ENCODE measurements at places on chromosomes 2 and 18.

GRCh38 chr18:57267368-57267925, 84.9 kb upstream of the ST8SIA3 start:
- DNase-seq, result no peak

DNA sequence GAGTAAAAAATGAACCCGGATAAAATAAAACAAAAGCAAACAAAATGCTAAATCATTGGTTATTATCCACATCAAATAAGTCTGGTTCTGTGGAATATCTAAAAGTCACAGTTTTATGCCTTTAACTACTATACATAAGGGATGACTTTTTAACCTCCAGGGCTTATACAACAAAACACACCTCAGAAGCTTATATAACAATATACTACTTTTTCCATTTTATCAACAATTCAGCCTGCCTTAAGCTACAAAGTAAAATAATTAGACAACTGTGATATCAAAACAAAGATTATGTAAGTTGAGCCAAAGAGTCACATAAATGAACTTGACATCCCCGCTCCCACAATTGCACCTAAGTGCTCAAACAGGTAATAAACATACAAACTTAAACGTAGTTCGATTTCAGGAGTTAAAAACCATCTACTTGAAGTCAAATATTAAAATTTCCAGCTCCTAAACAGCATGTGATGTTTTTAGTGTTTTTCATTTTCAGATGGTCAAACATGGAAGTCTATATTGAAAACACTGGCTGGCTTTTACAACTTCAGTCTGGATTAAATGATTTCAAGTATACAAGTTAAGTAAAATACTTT, 54.7 kb downstream of the ATIC start:
- DNase-seq, result no peak

GRCh38 chr2:127420039-127420864, 2.0 kb downstream of the PROC start:
- no peak for DNase-seq

DNA sequence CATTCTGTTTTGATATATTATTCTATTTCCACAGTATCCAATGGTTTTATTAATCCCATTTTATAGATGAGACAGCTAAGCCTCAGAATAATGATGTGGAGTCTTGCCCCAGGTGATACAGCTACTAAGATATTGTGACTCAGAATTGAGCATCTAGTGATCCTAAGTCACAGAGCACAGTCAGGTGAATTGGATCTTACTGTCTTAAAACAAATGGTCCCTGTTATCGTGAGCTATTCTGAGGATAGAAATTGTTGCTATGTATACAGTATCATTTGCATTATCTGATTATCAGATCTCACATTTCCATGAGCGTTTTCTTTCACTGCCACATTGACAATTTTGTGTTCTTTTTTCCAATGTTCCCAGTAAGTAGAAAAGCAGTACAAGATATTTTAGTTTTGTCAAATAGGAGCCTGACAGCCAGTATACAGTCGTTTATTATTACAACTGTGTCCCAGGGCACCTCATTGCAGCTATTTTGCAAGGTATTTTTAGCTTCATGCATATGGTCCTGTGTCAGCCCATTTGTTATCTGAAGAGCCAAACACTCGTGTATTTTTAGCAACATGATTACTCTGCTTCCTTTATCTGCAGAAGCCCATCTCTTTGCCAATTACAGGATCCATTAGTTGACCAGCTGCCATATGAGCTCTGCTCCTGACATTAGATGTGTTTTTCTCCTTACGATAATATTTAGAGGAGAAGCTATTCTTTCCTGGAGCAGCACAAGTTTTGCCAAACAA, 25.1 kb upstream of the SGPP2 start:
- DNase-seq, result peak; percentile 65

DNA sequence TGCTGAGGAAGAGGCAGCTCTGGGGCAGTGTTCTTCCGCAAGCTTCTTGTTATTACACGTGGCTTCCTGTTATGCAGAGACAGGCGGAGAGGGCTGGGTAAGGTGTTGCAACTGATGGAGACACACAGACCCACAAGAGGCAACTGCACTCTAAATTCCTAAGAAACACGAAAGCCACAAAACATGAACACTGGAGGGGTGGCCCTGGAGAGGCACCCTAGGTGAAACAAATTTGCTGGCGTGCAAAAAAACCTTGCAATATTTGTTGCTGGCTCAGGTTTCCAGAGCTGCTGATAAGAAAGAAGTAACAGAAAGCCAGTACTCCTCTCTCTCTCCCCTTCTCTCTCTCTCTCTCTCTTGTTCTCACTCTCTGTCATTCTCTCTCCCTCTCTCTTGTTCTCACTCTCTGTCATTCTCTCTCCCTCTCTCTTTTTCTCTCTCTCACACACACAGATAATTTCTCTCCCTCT, 31.8 kb downstream of the ARHGAP25 start:
- no peak for DNase-seq

DNA sequence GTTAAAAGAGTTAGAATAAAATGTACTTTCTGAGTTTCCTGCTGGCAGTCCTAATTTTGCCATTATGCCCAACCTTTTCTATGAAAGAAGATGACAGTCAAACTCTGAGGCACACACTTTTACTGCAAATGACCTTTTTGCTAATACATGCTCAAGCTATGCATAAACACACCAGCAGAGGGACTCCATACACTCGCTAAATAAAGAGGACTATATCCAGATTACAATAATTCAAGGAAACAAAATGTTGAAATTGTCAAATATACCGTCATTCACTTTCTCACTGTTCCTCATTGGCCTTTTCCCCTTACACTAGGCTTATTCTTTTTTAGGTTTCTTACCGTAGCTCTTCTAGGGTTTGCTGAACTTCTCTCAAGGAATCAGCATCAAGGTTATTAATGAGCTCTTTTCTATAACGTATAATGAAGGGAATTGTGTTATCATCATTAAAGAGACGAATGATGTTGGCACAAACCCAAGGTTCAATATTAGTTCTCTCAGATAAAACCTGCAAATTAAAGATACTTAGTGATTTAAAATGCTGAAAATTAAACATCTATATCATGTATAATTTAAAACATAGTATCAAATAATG, 25.7 kb downstream of the SRBD1 start:
- no peak for DNase-seq

DNA sequence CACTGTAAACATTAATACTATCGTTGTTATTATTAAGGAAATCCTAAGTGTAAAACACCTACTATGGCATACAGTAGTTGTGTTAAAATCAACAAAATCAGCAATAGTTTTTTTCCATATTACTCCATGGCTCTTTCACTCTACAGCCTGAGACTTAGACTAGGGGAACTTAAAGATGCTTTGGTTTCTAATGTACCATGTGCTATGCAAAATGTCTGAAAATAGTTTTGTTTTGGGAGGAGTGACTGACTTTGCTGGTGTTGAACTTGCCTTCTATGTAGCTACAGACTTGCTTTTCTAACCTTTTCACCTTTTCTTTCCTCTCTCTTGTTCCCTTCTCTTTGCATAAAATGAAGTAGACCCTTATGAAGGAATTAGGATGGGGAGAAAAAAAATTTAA, 159.0 kb upstream of the CCDC195 start:
- no peak for DNase-seq

GRCh38 chr2:37090019-37090477, 5.7 kb downstream of the GPATCH11 start:
- no peak for DNase-seq

GRCh38 chr2:174693344-174693743, 70.9 kb downstream of the CHRNA1 start:
- no peak for DNase-seq

GRCh38 chr2:190043441-190043840, 19.1 kb downstream of the MSTN start:
- no peak for DNase-seq

DNA sequence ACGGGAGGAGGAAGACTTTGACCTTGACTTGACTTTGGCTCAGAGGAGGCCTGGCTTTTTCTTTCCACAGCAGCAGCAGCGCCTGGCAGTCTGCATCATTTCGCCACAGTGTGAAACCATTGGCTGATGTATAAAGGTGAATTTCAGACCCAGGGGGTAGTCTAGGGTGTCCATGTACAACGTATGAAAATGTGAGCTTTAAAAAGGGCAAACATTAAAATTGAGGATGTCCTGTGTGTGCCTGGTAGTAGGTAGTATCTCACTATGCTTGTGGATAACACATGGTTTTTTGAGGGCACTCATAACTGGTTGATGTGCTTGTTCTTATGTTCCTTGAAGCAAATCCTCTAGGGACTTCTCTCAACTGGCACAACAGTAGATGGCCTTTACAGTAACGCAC, 86.1 kb downstream of the LPIN1 start:
- no peak for DNase-seq

Data from NCI-H1092 (cell line).